ENCODE measurements at places on chromosomes 7 and 10. TPM values are rescaled to one million over a fixed set of nuclear protein-coding genes. Genes with fewer than 3 reads are reported as not detected.
A peak's percentile ranks its signal among the peaks of the same experiment; 100 is the strongest.

Gene SPDYE2B
- polyA plus RNA-seq, result not detected

Gene ZNF853
- polyA plus RNA-seq, result 4.6 TPM

Gene CH25H
- polyA plus RNA-seq, result not detected

Gene GPR26
- polyA plus RNA-seq, result not detected

Gene EPHA1
- 0.20 TPM for polyA plus RNA-seq

Gene ZNF862
- 8.0 TPM for polyA plus RNA-seq

Gene AGMO
- 2.0 TPM for polyA plus RNA-seq

Gene VPS26A
- 42.4 TPM for polyA plus RNA-seq

Gene TMEM213
- polyA plus RNA-seq, result not detected

Gene GNGT1
- not detected for polyA plus RNA-seq

Gene ANKRD7
- not detected for polyA plus RNA-seq

Gene AKR1C2
- 60.7 TPM for polyA plus RNA-seq

Gene ETV1
- 7.1 TPM for polyA plus RNA-seq

Gene TAS2R5
- 0.18 TPM for polyA plus RNA-seq

GRCh38 chr10:17562614-17563013, 54.6 kb downstream of the HACD1 start:
- no peak overlapping the region for H3K4me3 ChIP-seq
- H3K27ac ChIP-seq, result no peak overlapping the region
- no peak for DNase-seq
- no peaks in the 10 kb centered on the region for H3K27me3 ChIP-seq

DNA sequence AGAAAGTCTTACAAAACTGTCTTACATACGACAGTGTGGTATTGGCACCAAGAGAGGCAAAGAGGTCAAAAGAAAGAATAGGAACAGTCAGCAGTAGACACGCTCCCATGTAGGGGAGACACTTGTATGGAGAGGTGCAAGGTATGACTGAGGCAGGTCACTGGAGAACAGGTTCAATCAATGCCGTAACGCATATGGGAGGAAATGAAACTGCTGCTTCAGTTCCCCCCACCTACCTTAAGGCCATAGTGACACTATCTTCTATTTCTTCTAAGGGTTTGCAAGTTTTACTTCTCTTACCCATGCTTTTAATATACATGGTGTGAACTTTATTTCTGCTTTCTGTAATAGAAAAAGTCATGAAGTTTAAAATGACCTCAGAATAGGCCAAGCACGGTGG, 5.5 kb upstream of the PITRM1 start:
- no peak overlapping the region for H3K27ac ChIP-seq
- no peak overlapping the region for H3K4me3 ChIP-seq
- no peaks in the 10 kb centered on the region for H3K36me3 ChIP-seq
- no peaks in the 10 kb centered on the region for H3K4me1 ChIP-seq

DNA sequence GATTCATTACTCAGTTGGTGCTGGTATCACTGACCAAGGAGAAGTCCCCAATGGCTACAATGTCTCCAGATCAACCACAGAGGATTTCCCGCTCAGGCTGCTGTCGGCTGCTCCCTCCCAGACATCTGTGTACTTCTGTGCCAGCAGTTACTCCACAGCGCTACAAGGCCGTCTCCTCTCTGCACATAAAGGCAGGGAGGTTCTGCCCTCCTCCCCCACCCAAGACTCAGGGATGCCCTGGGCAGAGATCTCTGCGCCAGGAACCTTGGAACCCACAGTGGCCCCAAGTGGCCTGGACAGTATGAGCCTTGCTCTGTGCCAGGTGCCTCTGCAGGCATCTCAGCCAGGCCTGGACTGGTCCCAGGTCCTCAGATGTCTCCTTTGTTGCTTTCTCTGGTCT, 193.4 kb upstream of the PRSS58 start:
- DNase-seq, result no peak
- no peaks in the 10 kb centered on the region for H3K36me3 ChIP-seq
- no peak overlapping the region for H3K27ac ChIP-seq
- H3K27me3 ChIP-seq, result no peaks in the 10 kb centered on the region

GRCh38 chr7:40827222-40828085, 692.6 kb downstream of the SUGCT start:
- DNase-seq, result no peak
- peak overlapping the region; percentile 61 for H3K27ac ChIP-seq
- no peaks in the 10 kb centered on the region for H3K27me3 ChIP-seq
- H3K36me3 ChIP-seq, result no peaks in the 10 kb centered on the region
- H3K4me3 ChIP-seq, result no peak overlapping the region

GRCh38 chr10:77253556-77254064, 384.0 kb downstream of the KCNMA1 start:
- H3K27ac ChIP-seq, result no peak overlapping the region
- no peaks in the 10 kb centered on the region for H3K36me3 ChIP-seq
- H3K27me3 ChIP-seq, result no peaks in the 10 kb centered on the region
- H3K4me1 ChIP-seq, result peaks cover 3% of the 10 kb centered on the region
- DNase-seq, result no peak

DNA sequence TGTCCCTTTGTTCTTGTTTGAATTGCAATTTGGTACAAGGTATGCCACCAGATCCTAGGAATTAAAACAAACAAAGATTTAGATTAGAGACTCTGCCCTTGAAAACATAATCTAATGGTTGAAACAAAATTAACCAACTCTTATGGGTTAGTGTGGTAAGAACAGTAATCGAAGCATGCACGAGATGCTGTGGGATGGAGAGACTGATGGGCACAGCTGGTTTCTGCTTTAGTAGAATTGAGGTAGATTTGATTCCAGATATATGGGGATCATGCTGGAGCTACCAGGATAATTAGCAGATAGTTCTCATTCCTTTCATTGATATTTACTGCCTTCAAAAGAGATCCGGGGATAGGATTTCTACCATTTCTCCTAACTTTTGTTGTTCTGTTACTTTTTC, 20.4 kb upstream of the SEMA4G start:
- no peak overlapping the region for H3K4me3 ChIP-seq
- DNase-seq, result no peak
- no peaks in the 10 kb centered on the region for H3K27me3 ChIP-seq
- H3K4me1 ChIP-seq, result no peaks in the 10 kb centered on the region
- H3K27ac ChIP-seq, result no peak overlapping the region

- no peak for DNase-seq
- no peaks in the 10 kb centered on the region for H3K36me3 ChIP-seq
- H3K4me3 ChIP-seq, result no peak overlapping the region
Measured at GRCh38 chr7:116342125-116342524, 131.8 kb downstream of the TES start.

GRCh38 chr10:31709028-31709427, 219.6 kb downstream of the ARHGAP12 start:
- no peak overlapping the region for H3K4me3 ChIP-seq
- no peaks in the 10 kb centered on the region for H3K4me1 ChIP-seq
- H3K27me3 ChIP-seq, result no peaks in the 10 kb centered on the region
- no peak overlapping the region for H3K27ac ChIP-seq

- DNase-seq, result no peak
- H3K4me1 ChIP-seq, result peaks cover 6% of the 10 kb centered on the region
- no peak overlapping the region for H3K4me3 ChIP-seq
- H3K27ac ChIP-seq, result peak overlapping the region; percentile 83
- no peaks in the 10 kb centered on the region for H3K36me3 ChIP-seq
Measured at GRCh38 chr10:59337201-59337652, 25.1 kb downstream of the FAM13C start.

DNA sequence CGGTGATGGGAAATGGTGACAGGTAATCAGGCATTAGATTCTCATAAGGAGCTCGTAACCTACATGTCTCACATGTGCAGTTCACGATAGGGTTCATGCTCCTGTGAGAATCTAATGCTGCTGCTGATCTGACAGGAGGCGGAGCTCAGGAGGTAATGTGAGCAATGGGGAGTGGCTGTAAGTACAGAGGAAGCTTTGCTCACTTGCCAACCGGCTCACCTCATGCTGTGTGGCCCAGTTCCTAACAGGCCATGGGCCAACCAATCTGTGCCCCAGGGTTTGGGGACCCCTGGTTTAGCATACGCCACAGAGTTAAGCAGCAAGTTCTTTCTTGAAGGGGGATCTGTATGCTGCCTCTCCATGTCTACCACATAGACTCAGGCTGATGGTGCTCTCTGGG, 133.1 kb downstream of the IQUB start:
- no peaks in the 10 kb centered on the region for H3K4me1 ChIP-seq
- no peak overlapping the region for H3K4me3 ChIP-seq
- H3K27ac ChIP-seq, result no peak overlapping the region
- H3K36me3 ChIP-seq, result no peaks in the 10 kb centered on the region
- no peak for DNase-seq

GRCh38 chr10:29243750-29244149, 45.1 kb upstream of the LYZL1 start:
- no peak for DNase-seq
- H3K4me1 ChIP-seq, result no peaks in the 10 kb centered on the region
- H3K27ac ChIP-seq, result no peak overlapping the region
- no peaks in the 10 kb centered on the region for H3K27me3 ChIP-seq
- H3K36me3 ChIP-seq, result no peaks in the 10 kb centered on the region

GRCh38 chr7:105773030-105773460, 103.4 kb downstream of the ATXN7L1 start:
- no peaks in the 10 kb centered on the region for H3K27me3 ChIP-seq
- H3K4me3 ChIP-seq, result no peak overlapping the region
- peaks cover 9% of the 10 kb centered on the region for H3K4me1 ChIP-seq
- no peak overlapping the region for H3K27ac ChIP-seq

DNA sequence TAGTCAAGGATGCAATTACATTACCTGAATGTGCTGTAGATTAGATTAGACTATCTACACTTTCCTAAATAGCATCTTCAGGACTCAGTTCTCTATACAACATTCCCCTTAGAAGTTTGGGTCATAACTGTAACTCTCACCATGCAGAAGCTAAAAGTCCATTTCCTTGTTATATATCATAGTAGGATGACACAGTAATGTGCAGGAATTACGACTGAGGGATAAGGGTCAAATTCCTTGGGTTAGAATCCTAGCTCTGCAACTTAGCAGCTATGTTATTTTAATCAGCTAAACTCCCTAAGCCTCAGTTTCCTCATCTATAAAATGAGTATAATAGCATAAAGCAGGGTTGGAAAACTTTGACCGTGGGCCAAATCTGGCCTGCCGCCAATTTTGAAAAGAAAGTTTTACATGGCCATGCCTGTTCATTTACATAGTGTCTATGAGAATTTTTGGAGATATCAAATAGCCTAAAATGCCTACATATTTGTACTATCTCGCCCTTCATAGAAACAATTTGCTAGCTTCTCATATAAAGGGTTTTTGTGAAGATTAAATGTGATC, 14.8 kb downstream of the NRCAM start:
- no peak for DNase-seq
- no peak overlapping the region for H3K4me3 ChIP-seq
- H3K4me1 ChIP-seq, result no peaks in the 10 kb centered on the region
- H3K27me3 ChIP-seq, result no peaks in the 10 kb centered on the region

DNA sequence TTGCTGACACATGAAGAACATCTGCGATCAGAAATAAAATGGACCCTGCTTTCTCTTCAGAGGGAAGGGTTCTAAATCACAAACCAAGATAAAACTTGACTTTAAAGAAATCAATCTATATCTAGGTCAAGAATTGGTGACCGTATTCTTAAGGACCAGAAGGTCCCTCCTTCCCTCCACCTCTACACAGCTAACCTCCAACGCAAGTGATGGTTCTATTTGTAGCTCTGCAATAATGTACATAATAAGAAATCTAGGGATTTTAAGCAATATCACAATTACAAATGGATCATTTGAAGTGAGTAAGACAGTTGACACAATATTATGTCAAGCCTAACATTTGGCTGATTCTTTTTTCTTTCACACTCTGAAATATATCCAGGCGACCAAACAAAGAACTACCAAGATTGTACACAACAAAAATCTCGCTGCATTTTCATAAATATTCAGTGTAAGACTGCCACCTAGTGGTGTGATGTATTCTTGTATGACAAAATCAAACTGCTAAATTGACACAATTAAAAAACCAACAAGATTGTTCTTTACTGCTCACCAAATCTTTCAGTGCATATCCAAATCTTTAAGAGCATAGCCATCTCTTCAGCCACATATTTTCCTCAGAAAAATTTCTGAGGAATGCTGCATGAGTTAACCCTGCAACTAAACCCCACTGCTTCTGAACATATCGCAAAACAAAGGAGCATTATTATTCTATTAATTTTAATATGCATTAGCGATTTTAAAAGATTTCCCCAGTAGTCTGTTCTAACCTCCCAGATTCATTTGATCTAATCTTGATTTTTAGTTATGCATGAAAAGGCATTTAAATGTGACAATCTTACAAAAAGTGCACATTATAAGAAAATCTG, 44.5 kb downstream of the ICA1 start:
- no peaks in the 10 kb centered on the region for H3K27me3 ChIP-seq
- H3K27ac ChIP-seq, result no peak overlapping the region
- no peaks in the 10 kb centered on the region for H3K36me3 ChIP-seq
- DNase-seq, result no peak

DNA sequence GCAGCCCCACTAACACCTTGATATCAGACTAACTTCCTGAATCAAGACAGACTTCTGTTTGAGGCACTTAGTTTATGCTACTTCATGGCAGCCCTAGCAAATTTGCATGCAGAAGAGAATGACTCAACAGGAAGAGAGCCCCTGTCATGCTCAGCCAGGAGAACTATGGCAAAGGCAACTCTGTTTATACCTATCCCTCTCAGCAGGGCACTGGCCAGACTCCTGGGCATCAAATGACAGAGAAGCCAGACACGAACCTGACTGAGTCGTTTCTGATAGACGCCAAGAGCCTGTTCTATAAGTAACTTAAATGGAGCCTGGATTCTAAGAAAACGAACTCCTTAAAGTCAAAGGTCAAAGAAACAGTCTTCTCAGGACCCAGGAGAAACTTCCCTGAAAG, 50.9 kb upstream of the UNC5B start:
- no peaks in the 10 kb centered on the region for H3K4me1 ChIP-seq
- no peak for DNase-seq
- no peaks in the 10 kb centered on the region for H3K36me3 ChIP-seq
- no peak overlapping the region for H3K27ac ChIP-seq

- no peaks in the 10 kb centered on the region for H3K36me3 ChIP-seq
- H3K4me1 ChIP-seq, result no peaks in the 10 kb centered on the region
- H3K27me3 ChIP-seq, result no peaks in the 10 kb centered on the region
- no peak overlapping the region for H3K27ac ChIP-seq
- DNase-seq, result no peak
Measured at GRCh38 chr7:80087771-80088170, 46.9 kb upstream of the GNAI1 start.

GRCh38 chr7:77404641-77405040, 11.5 kb downstream of the GSAP start:
- H3K27ac ChIP-seq, result no peak overlapping the region
- H3K4me1 ChIP-seq, result no peaks in the 10 kb centered on the region
- DNase-seq, result no peak
- no peaks in the 10 kb centered on the region for H3K27me3 ChIP-seq
- H3K36me3 ChIP-seq, result no peaks in the 10 kb centered on the region

- no peak for DNase-seq
- no peaks in the 10 kb centered on the region for H3K36me3 ChIP-seq
- no peak overlapping the region for H3K27ac ChIP-seq
- no peaks in the 10 kb centered on the region for H3K27me3 ChIP-seq
Measured at GRCh38 chr7:151420144-151420543, 10.3 kb upstream of the WDR86 start.

DNA sequence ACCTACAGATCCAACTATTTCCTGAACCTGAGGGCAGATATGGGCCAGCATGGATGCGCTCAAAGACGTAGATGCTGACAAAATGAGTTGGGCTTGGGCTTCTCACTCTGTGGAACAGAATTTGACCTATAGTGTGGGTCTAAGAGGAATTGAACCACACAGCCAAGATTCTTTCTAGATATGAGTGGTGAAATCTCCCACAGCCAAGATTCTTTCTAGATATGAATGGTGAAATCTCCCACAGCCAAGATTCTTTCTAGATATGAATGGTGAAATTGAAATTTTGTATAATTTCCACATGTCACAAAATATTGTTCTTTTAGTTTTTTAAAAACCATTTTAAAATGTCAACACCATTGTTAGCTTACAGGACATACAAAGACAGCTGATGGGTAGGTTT, 215.4 kb upstream of the LRGUK start:
- H3K4me1 ChIP-seq, result no peaks in the 10 kb centered on the region
- no peak for DNase-seq
- no peak overlapping the region for H3K4me3 ChIP-seq
- H3K36me3 ChIP-seq, result no peaks in the 10 kb centered on the region
- H3K27ac ChIP-seq, result no peak overlapping the region
